ENCODE measurements at places on chromosomes 4 and X.

- peak; percentile 38 for DNase-seq
Measured at GRCh38 chr4:110275871-110276270, 77.5 kb upstream of the ELOVL6 start.

DNA sequence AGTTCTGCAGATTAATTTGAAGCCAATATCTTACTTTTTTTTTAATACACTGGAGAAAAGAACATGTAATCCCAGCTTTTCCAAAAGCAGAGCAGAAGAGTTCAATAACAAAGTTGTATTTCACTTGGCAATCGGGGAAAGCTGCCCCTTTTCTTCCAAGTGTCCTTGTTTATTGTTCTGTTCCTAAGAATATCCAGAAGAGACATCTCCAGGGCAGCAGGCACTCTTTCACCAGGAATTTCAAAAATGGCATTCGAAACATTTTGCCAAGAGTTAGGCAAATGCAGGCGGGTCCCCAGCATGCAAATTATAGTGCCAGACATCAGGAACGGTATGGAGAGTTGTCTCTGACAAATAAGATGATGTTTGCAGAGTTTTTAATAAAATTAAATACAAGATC lies 494.5 kb downstream of the BCOR start:
- peak; percentile 19 for DNase-seq

DNA sequence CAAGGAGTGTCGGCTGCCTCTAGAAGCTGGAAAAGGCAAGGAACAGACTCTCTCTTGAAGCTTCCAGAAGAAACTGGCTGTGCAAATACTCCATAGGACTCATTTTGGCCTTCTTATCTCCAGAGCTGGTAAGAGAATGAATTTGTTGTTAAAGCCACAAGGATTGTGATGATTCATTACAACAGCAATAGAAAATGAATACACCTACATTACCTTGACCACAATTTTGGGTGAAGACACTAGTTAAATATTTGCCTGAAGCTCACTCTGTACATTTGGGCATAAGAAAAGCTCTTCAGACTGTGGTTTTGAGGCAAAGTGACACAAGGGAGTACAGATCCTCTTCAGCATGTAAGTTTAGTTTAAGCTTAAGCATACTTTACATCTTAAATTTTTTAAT lies 134.5 kb upstream of the TLL1 start:
- no peak for DNase-seq

GRCh38 chr4:152735396-152735859 lies 44.1 kb downstream of the TIGD4 start:
- peak; percentile 23 for DNase-seq

DNA sequence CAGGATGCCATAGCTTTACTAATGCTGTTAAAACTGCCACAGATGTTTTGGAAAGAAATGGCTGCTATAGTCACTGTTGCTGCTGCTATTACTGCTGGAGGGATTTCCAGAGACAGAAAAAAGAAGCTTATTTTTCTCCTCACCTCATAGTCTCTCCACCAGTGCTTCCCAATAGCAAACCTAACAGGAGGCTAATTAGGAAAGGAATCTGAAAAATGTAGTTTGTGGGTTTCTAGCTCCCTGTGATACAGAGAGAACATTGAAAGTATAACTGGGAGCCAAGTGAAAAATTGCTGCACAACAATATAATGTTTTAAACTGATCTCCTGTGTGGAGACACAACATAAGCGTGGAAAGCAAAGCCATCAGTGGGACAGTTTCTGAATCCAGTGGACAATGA lies 8.6 kb upstream of the TSPAN7 start:
- no peak for DNase-seq

- no peak for DNase-seq
Measured at GRCh38 chr4:143417679-143418403, 81.2 kb downstream of the GAB1 start.

DNA sequence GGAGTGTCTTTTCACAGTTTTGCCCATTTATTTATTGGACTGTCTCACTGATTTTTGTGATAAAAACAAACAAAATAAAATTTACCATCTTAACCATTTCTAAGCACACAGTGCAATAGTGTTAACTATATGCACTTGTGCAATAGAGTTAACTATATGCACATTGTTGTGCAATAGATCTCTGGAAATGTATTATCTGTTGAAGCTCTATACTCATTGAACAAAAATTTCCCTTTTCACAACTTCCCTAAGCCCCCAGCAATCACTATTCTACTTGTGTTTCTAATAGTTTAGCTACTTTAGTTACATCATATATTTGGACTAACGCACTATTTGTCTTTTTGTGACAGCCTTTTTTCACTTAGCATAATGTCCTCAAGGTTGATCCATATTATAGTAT lies 59.7 kb upstream of the BEX4 start:
- DNase-seq: peak; percentile 27

- DNase-seq: no peak
Measured at GRCh38 chr4:11420327-11420726, 8.4 kb downstream of the HS3ST1 start.

DNA sequence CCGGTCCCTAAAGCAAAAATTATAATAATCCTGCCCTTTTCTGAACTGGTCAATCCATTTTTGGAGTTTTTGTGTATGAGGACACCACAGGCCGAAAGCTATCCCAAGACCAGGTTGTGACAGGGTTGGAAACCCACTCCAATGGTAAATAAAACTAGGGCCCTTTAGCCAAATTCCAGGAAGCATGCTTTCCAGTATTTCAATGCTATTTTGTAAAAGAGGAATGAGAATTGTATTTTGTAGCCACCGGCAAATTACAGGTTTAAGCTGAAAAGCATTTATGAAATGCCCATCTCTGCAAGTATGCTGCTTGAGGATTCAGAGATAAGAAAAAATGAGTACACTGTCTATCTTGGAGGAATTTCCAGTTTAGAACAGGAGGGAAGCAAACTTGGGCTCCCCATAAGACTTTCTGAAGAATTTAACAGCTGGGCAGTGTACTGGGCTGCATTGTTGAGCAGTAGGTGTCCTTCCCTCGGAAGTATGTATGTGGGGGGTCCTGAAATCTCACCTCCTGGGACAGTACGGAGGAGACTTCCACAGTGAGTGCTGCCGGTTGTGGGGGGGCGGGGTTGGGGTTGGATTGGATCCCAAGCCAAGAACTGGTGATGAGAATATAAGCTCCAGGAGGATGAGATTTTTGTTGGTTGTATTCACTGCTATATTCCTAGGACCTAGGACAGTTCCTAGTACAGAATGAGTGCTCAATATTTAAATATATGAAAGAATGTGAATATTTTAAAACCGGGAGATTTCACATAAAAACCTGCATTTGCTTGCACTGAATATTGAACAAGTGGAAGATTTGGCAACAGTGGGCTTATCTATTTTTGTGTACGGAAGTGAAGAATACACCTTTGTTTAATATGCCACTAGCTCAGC lies 26.8 kb downstream of the OCIAD2 start:
- no peak for DNase-seq

GRCh38 chr4:48225368-48226141 lies 44.1 kb downstream of the TEC start:
- no peak for DNase-seq

- no peak for DNase-seq
Measured at GRCh38 chrX:69543572-69543971, 39.4 kb downstream of the NALF2 start.

DNA sequence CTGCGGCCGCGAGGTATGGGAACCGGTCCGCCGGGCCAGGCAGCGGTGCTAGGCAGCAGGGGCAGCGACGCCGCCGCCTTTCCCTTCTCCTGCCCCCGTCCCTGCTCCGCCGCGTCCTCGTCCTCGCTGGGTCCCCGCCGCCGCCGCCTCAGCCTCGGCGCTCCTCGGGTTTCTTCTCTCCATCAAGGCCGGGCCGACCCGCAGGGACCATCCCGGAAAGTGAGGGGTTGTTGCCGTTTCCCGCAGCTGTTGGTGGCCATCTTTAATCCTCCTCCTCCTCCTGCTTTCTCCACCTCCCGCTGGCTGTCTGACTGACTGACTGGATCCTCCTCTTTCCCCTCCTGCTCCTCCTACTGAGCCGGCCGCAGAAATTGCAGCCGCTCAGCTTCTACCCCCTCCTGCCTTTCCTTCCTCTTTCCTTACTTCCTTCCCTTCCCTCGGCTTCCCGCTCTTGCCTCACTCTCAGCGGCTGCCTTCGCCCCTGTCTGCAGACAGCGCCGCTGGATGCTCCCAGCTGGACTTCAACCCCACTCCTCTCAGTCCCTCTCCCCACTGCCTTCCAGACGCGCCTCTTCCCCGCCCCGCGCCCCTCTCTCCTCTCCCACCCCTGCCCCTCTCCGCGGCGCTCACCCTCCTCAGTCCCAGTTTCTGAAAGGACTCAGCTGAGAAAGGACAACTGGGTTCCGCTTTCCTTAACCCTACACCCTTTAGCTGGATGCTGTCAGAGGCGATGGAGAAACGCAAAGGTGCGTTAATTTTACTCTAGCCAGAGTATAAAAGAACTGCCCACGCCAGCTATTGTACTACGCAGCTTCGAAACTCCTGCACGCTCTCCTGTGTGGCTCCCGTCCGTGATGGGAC lies at the start of gene WDFY3:
Gene WDFY3 (minus strand): TSS at position 309 of the 861 bp plus-strand sequence. CDS start 106,099 bp downstream, outside the sequence.
- peak; percentile 90 for DNase-seq

DNA sequence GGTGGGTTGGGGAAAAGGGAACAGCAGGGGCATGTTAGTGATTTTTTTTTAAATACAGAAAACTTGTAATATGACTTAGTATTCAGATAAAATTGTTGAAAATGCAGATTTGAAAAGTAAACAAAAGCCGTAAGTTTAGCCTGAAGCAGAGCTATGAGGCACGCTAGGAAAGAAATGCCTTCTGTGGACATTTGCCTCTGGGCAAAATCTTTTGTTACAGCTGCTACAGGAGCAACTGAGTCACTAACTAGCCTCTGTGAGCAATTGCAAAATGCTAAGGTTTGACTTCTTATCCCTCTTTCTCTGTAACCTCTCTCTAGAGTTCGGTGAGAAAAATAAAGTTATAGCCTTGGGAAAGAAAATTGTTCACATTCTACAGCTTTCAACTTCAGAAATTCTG lies 350.0 kb downstream of the SLC7A11 start:
- DNase-seq: peak; percentile 26

GRCh38 chr4:182248295-182248694 lies 5.1 kb downstream of the TENM3 start:
- DNase-seq: no peak

DNA sequence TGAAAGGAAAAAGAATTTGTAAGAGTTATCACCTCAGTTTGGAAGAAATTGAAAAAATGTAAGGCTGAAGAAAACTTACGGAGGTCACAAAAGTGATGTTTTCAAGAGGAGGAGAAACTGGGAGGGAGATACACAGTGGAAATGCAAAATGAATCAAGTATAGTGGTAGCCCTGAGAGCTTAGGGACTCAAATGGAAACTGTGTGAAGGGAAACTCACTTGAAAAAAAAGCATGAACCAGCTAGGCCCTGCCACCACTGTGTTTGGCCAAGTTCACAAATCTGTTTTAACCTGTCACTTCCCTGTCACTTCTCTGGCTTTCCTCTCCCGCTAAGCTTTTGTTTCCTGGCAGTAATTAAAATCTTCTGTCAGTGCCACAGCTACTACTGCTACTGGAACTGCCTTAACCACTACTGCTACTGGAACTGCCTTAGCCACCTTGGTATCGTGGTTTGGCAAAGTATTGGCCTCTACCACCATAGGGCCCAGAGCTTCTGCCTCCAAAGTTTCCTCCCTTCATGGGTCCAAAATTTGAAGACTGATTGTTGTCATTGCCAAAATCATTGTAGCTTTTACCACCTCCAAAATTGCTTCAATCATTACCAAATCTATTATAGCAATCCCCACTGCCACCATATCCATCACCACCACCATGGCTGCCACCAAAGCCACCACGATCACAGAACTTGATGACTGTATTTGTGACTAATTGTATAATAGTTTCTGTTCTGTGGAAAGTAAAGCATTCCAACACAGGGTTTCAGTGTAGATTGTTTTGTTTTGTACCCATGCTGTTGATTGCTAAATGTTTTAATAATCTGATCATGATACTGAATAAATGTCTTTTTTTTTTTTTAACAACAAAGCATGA lies 41.5 kb downstream of the SMARCA5 start:
- no peak for DNase-seq

DNA sequence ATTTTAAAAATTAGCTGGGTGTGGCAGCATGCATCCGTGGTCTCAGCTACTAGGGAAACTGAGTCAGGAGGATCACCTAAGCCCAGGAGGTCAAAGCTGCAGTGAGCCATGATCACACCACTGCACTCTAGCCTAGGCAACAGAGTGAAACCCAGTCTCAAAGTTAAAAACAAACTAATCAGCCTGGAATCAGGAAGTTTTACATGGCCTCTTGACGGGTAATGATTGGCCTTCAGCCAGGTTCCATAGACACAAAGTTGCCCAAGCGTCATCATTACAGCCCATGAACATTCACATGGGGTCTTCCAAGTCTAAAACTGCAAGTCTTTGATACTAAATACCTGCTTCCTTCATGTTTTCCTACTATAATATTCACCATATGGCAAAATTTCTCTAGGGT lies 10.0 kb upstream of the RGN start:
- DNase-seq: no peak
